Hematopoietic multipotent progenitor cell (in vitro differentiated cells): ENCODE measurements at places on chromosomes 7 and 10.

DNA sequence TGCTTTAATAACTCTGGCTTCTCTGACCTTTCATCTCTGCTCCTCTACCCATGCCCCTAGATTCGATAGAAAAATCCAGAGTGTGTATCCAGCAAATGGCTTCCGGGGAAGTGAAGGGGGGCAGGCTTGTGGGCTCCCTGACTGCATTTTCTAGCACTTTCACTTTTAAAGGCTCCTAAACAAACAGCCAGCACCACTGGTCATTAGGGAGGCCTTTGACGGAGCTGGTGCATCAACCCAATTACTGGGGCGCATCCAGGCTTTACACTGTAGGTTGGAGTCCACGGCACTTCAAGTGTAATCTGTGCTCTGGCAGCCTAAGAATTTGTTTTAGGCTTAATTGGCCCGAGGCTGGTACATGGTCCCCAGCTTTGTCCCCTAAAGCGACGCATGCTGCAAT, 291.9 kb downstream of the GFRA1 start:
- no peak for DNase-seq

DNA sequence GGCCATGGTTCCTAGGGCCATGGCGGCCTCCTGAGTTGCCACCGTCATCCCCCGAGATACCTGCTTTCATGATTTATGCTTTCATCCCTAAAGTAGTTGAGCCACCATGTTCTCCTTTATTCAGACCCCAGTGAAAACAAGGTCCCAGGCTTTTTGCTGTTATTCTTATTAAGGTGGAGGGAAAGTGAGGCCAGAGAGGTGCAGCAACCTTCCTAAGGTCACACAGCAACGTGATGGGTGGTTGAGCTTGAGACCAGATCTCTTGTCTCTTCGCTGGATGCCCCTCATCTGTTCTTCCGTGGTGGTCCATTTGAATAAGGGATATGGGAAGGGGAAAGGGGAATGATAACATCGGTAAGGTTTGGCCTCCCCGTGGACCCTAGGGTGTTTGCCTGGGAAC, 142.2 kb downstream of the C10orf105 start:
- DNase-seq: no peak

GRCh38 chr10:102462512-102463054, 11.2 kb upstream of the C10orf95 start:
- DNase-seq: no peak

DNA sequence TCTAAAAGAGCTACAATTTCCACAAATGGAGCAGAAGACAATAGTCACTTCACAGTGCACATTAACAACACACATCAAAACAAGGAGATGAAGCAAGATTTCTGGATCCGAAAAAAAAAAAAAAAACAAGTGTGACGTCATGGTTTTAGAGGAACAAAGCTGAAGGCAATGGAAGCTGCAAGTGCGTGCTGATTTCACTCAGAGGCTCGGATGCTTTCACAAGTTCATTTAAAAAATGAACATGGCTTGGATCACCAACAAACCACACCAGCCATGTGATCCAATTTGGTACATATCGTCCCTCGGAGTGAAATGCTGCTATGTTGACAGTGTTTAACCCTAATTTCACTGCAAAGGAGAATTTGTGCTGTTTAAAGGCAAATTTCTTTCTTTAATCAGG, 337.0 kb upstream of the PRKCQ start:
- DNase-seq: no peak

- no peak for DNase-seq
These were observed 190.2 kb downstream of the RAMP3 start for GRCh38 chr7:45347804-45348203.

- DNase-seq: no peak
These were observed 2.5 kb downstream of the SLK start for GRCh38 chr10:103969436-103969835.

- no peak for DNase-seq
These were observed 11.7 kb downstream of the EPHB6 start for GRCh38 chr7:142866361-142867096.

GRCh38 chr10:127441350-127442219, 107.5 kb upstream of the NPS start:
- DNase-seq: no peak

DNA sequence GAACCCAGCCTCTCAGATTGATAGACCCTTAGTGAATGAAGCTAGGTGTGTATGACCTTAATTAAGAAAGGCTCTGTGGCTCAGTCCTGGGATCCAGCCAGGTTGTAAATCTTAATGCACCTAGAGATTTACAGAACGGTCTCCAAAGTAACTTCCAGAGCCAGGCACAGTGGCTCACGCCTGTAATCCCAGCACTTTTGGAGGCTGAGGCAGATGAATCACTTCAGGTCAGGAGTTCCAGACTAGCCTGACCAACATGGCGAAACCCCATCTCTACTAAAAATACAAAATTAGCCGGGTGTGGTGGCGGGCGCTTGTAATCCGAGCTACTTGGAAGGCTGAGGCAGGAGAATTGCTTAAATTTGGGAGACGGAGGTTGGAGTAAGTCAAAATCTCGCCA, 24.3 kb downstream of the CALHM2 start:
- no peak for DNase-seq

DNA sequence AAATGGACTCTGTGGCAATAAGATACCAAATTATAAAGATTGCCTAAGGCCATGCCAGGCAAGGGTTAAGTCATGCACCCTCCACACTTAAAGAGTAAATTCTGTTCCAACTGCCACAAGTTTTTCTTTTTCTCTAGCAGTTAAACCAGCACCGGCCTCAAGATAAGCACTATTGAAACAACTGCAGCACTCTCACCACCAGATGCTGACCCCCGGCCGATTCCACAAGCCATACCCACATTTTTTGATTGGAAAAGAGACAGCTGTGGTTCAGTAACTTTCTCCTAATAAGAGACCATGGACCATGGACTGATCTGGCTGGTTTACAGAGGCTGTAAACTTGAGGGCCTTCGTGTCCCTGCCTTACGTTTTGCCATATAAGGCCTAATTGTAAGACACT, 44.9 kb downstream of the GRM8 start:
- DNase-seq: no peak

DNA sequence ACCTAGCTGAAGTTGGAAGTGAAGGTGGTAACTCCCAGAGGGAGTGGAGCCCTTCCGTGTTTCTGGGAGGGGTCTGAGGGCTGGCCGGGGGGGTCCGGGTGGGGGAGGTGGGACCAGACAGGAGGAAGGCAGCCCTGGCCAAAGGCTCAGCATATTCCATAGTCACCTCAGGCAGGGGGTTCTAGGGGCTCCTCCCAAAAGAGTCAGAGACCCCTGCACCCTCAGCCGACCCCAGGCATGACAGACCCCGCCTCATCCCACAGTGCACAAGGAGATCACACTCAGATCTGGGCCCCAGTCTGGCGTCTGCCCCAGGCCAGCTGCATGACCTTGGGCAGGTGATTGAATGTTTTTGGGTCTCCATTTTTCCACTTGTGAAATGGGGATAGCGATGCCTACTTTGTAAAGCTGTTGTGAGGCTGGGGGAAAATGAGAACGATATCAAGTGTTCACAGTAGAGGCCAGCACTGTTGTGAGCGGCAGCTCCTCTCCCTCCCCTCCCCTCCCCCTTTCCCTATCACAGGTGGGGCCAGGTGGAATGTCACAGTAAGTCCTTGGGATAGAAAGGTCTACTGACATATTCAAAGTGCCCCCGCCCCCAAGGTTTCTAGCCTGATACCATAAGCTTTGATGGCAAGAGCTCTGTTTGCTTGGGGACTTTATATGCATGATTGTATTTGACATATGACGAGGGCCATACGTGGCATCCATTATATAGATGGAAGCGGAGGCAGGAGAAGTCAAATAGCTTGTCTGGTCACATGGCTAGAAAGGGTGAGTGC, 33.3 kb downstream of the DNAJB12 start:
- no peak for DNase-seq

DNA sequence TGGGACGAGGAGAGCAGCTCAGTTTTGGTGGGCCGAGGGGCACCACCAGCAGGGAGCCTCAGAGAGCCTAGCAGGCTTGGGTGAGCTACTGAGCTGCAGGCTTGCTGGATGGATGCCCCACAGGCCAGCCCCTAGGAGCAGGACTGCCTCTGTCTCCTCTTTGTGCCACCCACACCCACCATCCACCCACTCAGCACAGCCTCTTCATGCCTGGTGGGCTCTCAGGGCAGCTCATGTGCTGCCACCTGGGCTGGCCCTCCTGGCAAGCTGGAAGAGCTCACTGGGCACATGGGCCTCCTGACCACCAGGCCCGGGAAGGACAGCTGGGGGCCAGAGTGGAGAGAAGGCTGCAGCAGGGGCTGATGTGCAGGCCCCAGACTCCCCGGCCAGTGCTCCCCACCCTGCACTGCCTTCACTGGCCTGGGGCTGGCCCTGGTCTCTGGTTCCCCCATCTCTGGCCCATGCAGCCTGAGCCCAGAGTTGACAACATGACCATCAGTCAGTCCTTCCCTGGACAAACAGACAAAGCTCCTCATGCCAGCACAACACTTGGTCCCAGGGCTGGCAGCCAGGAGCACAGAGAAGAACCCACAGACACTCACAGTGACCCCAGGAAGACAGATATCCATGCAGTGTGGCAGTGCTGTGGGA, 8.2 kb downstream of the RASGEF1A start:
- DNase-seq: no peak

DNA sequence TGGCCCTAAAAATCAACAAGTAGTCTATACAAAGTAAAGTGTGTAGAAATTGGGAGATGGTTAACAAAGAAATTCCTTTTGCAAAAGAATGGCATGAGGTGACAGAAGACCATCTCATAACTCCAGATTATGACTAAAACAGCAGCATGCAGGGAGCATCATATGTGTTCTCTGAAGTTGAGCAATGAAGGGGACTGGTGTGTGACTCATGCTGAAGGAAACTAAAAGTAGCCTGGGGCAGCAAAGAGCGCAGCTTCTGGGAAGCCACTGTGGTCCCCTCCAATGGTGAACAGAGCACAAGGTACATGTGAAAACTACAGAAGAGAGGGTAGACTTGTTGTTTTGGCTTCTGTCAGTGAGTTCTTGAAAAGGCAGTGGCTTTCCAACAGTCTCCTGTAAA, 133.4 kb downstream of the MACC1 start:
- no peak for DNase-seq
